Progenitor cell of endocrine pancreas (in vitro differentiated cells): ENCODE measurements at places on chromosomes 5 and 9. TPM values are rescaled to one million over a fixed set of nuclear protein-coding genes. Genes with fewer than 3 reads are reported as not detected.

DNA sequence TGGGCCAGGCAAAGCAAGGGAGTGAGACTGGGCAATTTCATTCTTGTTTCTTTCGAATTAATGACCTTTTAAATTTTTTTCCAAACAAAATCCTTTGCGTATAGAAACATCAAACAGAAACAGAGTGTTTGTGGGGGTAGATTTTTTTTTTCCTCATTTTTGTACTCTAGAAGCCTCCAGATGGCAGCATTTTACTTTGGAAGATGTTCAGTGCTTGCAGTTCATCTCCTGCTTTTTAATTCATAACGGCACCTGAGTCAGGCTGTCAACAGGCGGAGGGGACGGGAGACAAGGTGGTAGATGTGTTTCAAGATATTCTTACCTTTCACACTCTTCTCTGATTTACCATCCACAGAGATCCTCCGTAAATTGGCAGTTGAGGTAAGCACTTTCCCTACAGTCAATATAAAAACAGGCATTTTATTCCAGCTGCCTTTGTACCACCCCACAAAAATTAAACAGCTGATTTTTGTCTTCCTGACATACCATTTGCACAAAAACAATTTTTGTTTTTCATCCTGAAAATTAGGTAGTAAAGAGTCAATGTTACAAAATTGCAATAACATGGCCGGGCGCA is 99.5 kb upstream of the FBXL17 start:
- DNase-seq = no peak

- no peak for DNase-seq
These were observed 247.0 kb upstream of the MEF2C start for GRCh38 chr5:89129941-89130340.

DNA sequence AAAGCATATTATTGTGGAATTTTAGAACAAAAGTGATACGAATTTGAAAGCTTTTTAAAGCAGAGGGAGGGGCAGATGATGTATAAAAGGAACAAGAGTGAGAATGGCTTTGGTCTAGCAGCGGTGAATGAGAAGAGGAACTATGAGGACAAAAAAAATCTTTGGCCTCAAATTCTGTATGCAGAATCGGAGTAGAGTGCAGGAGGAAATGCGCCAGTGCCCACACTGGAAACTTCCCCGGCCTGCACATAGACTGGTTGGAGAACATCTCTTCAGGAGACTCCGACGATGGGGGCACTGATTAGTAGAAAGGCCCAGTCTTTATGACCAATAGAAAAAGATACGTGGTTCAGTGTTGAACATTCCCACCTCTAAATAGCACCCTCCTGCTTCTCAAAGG is 51.3 kb downstream of the SLC46A2 start:
- no peak for DNase-seq

The DNM1 gene
- 34.1 and 38.0 TPM in 2 replicates for total RNA-seq

The DRD1 gene
- not detected in 2 replicates for total RNA-seq

The FAF2 gene
- 53.6 and 54.6 TPM in 2 replicates for total RNA-seq
